T-helper 2 cell treated with Interferon-gamma antibody and Interleukin-4, amounts not matched to agents 5 μg/mL and 100 μg/mL, for 36 hours (primary cell): ENCODE measurements at places on chromosomes 1 and 21.
A peak's percentile ranks its signal among the peaks of the same experiment; 100 is the strongest.

DNA sequence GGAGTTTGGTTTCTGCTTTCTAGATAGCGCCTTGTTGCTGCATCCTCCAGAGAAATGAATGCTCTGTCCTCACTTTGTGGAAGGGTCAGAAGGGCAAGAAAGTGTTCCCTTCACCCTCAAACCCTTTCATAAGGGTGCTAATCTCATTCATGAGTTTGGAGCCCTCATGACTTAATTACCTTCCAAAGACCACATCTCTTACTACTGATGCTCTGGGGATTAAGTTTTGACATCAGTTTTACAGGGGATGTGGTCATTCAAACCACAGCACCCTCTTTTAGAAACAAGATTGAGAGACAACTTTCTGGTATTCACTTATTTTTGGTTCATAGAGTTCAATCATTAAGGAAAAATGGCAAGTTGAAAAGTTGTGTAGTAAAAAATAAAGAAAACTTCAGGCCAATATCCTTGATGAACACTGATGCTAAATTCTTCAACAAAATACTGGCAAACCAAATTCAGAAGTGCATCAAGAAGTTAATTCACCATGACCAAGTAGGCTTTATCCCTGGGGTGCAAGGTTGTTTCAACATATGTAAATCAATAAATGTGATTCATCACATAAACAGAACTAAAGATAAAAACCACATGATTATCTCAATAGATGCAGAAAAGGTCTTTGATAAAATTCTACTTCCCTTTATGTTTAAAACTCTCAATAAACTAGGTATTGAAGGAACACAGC, 442.1 kb downstream of the PTBP2 start:
- peaks cover 9% of the 10 kb centered on the region for H3K4me1 ChIP-seq
- H3K4me3 ChIP-seq, result no peak overlapping the region
- no peak for DNase-seq
- no peaks in the 10 kb centered on the region for H3K27me3 ChIP-seq
- H3K36me3 ChIP-seq, result no peaks in the 10 kb centered on the region

DNA sequence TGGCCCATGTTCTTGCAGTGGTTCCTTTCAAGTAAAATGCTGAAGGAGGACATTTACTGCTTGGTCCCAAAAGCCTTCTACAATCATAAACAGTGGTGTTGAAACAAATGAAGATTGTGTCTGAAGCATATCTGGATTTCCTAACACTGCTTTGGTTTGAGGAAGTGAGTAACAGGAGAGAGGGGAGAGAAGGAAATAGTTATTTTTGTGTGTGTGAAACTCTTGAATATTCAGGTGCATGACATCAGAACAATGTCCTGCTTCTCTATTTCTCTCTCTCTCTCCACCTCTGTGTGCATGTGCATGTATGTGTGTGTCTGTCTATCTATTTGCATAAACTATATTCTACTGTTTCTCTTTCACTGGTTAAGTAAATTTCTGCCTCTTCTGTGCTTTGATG, 61.4 kb upstream of the TNFSF18 start:
- no peaks in the 10 kb centered on the region for H3K36me3 ChIP-seq
- no peak for DNase-seq
- no peak overlapping the region for H3K4me3 ChIP-seq
- H3K27ac ChIP-seq, result no peak overlapping the region
- no peaks in the 10 kb centered on the region for H3K27me3 ChIP-seq

DNA sequence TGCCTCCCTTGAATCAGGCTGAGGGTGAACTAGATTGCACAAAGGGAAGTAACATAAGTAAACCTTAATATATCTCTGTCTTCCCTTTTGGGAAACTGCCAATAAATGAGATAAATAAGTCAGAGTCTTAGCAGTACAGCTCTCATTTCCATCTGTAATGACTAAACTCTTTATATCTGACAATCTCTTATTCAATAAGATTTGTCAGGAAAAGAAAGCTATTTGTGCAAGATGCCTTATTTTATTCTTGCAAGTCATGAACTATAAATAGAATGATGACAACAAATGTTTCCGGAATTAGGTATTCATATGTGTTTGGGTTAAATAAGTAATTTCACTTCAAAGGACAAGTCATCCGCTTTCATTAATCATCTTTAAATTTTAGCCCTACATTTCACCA, 229.2 kb downstream of the PTGER3 start:
- no peaks in the 10 kb centered on the region for H3K36me3 ChIP-seq
- no peak overlapping the region for H3K27ac ChIP-seq
- peaks cover 5% of the 10 kb centered on the region for H3K27me3 ChIP-seq
- H3K4me3 ChIP-seq, result no peak overlapping the region

DNA sequence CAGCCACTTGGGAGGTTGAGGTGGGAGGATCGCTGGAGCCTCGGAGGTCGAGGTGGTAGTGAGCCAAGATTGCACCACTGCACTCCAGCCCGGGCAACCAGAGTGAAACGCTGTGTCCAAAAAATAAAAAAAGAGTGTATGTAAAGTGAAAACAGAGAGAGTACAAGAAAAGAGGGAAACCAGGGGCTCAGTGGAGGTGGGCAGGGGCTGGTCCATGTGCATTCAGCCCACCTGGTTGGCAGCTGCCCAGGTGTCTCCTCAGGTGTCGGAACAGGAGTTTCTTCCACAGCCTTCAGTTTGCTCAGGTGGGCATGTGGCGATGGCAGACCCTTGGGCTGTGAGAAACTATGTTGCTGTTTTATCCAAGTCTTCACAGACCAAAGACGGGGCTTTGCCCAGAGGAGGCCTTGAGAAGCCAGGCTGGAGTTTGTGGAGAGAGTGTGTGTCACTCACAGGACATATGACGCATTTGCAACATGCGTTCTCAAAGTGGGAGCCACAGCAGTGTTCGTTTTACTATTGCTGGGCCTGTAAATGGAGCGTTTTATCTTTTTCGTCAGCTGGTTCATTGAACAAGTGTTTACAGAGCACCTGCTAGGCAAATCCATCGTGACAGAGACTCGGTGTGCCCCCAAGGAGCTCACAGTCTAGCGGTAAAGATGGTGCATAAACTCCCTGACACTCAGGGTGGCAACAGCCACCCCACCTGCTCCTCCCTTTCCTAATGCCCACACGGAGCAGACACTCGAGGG, 22.4 kb upstream of the SAMD11 start:
- H3K27ac ChIP-seq, result no peak overlapping the region
- peaks cover 4% of the 10 kb centered on the region for H3K36me3 ChIP-seq
- no peak overlapping the region for H3K4me3 ChIP-seq
- peaks cover 9% of the 10 kb centered on the region for H3K4me1 ChIP-seq

- no peak overlapping the region for H3K27ac ChIP-seq
- H3K27me3 ChIP-seq, result peaks cover 2% of the 10 kb centered on the region
- no peak overlapping the region for H3K4me3 ChIP-seq
Measured at GRCh38 chr1:240691909-240692705, 80.2 kb upstream of the GREM2 start.

DNA sequence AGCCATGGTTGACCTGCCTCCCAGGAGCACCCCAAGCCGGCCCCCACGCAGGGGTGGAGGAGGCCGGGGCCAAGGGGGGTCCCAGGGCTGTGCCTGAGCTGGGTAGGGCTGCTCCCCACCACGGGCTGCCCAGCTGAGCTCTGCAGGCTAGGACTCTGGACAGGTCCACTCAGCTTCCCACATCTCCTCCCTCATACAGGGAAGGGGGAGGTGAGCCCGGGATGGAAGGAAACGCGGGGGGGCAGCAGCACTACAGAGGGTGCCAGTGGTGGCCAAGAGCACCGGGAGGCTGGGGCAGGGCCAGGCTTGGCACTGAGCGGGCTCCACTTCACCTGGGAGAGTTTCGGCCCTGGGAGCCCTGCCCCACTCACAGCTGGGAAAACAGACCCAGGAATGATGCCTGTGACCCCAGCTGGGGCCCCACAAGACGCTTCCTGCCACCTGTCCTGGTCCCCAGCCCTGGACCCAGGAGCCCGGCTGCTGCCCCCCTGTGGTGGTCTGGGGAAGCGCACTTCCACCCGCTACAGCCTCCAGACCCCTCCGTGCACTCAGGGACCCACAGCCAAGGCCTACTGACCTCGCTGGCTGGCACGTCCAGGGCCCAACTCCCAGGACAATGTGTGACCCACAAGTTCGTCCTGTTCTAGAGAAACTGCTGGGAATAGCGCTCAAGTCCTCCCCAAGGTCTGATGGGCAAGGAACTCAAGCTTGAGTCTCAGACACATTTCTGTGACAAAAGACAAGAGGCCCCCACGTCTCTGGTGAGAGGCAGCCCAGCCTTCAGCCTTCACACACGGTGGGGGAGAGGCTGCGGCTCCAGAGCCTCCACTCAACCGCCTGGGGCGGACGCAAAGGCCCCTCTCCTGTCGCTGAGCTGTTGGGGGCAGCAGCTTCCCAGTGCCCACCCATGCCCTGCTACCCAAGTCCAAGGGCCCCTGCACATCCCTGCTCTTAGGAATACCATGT, 3.0 kb downstream of the AURKAIP1 start:
- peak; percentile 72 for DNase-seq
- peak overlapping the region; percentile 72 for H3K4me3 ChIP-seq
- H3K27ac ChIP-seq, result peak overlapping the region; percentile 77
- H3K4me1 ChIP-seq, result peaks cover 29% of the 10 kb centered on the region
- H3K36me3 ChIP-seq, result peaks cover 16% of the 10 kb centered on the region
- H3K27me3 ChIP-seq, result no peaks in the 10 kb centered on the region

GRCh38 chr1:212458817-212459216, 26.1 kb downstream of the NENF start:
- H3K36me3 ChIP-seq, result no peaks in the 10 kb centered on the region
- H3K4me1 ChIP-seq, result peaks cover 3% of the 10 kb centered on the region
- no peak overlapping the region for H3K4me3 ChIP-seq
- no peak for DNase-seq
- no peaks in the 10 kb centered on the region for H3K27me3 ChIP-seq
- H3K27ac ChIP-seq, result no peak overlapping the region
